ENCODE measurements at places on chromosomes 2 and 18.

- no peak for DNase-seq
Measured at GRCh38 chr2:169476459-169476858, 2.8 kb upstream of the BBS5 start.

GRCh38 chr2:24330161-24330560 is 30.2 kb downstream of the ITSN2 start:
- DNase-seq = no peak

DNA sequence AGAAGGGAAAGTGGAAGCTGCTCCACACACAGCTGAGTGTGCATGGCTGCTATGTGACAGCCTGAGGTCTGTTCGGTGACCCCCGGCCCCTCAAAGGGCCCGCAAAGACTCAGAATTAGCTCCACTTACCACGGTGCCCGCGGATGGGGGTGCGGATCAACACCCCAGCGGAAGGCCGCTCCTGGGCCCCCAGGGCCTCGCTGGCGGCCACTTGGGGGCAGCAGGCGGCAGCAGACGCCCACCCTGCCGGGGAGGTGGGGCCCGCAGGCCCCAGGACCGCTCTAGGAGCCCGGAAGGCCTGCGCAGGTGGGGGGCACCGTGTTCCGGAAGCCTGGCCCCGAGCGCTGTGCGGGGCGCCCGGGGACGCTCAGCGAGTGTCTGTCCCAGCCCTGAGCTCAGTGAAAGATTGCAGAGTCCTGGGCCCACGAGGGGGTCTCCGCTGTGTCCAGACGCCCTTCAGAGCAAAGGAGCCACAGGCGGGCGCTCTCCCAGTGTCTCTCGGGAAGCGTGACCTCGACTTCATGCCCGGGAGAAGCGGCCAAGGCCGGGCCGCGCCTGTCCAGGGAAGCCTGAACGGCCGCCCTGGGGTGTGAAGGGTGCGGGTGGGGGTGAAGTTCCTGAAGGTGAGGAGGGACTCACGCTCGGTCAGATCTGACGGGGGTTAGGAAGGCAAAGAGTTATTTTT is 118.7 kb downstream of the VAPA start:
- DNase-seq = no peak

DNA sequence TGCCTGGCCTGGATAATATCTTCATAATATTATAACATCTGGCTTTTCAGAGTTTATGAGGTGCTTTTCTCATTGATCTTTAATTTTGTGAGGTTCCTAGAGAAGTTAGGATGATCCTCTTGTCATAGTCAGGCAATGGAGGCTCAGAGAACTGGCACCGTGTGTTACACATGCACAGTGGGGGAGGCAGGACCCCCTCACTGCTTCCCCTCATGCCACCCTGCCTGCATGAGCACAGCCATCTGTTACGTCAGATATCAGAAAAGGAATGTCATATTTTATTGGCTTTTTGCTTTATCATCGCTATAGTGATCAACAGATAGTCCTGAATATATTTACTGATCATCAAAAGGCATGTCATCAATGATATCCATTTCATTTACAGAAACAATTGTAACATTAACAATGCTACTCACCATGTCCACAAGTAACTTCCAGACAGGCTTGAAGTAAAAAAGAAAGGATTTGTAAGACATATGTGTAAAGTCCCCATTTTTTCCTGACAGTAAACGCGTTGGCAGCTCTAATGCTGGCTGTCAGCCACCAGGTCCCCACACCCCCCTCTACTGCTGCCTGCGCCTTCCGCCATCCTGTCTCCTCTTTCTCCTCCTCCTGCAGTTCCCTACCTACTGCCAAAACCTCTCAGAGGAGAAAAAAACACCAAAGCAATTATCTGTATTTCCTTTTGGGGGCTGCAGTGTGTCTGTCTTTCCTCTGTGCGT is 18.8 kb downstream of the ENOSF1 start:
- no peak for DNase-seq

- no peak for DNase-seq
Measured at GRCh38 chr18:79583984-79584401, 95.6 kb upstream of the CTDP1 start.
